ENCODE measurements at places on chromosomes 1 and 21.

- DNase-seq, result no peak
Observed at GRCh38 chr1:210527091-210527490, 198.4 kb downstream of the HHAT start.

DNA sequence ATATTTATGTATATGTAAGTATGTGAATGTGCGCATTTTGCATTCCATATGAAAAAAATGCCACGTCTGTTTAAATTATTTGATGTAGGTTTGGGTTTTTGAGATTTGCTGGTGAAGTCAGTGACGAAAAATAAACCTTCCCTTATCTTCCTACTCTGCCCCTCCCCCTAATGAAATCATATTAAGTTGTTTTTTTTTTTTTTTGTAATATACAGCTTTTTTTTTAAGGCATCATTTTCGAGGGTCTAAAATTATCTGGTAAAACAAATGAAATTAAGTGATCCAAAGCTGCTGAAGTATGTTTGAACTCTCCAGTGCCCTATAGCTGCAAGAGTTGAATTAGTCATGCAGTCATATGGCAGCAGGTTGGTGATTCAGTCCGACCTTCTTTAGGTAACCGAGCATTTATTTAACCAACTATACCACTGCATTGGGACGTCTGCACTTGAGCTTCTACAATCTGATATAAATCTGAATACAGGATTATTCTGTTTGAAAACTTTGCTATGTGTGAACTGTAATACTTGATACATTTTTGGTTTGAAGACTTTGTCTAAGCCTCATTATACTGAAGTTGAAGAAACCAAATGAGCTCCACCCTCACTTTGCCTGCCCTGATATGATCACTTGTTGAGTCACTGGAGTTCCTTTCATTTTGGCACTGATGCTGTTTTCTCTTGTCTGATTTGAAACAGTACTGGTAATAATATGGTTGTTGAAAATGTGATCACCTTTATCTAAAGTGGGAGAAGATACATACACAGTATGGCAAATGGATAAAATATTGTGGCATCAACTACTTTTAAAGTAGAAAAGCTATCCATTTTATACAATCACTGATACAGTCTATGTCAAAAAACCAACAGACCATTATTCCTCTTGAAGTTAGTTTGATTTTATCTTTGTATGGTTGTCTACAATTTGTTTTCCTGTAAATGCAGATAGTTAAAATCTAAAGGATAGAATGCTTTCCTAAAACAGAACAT is 11.7 kb downstream of the PDIK1L start:
- DNase-seq, result peak; percentile 54

DNA sequence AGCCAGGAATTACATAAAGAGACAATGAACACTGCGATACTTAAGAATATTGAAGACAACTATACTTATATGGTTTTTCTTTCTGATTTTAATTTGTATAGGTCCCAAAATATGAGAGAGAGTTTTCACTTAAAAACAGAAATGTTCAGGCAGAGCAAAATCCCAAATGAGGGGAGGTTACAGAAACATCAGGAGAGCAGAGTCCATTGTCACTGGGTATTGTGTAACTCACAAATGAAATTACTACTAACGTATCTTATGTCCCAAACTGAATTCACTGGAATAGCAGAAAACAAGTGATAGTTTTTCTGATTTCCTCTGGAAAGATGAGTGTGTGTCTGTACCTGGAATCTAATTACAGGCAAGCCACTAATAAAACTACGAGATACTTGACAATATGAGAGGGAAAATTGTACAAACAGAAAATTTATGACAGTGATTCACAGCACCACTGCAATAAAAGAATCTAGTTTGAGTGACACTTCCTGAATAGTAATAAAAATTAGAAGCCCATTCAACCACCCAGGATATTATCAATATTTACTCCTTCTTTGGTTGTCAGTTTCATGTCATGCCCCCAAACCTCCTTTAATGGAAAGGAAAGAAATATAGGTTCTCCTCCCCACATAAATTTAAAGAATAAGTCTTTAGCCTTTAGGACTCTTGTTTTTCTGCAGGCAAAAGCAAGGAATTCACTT is 522.6 kb downstream of the ADGRL2 start:
- DNase-seq, result no peak

DNA sequence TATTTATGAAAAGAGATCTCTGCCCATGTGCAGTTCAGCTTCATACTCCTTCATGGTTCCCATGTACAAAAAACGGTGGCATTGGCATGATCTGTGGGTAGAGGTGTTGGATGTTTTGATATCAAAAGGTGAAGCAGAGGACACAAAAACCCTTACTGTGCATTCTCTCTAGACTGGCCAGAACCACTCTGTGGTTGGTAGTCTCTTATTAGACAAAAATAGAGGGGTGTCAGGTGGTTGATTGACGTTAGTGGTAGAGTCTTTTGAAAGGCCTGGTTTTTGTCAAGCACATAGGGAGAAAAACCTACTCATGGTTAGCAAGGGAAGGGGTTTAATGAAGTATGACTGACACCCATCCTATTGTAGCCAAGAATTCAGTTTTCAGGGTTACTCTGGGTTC is 400.0 kb upstream of the TMPRSS15 start:
- DNase-seq, result no peak

DNA sequence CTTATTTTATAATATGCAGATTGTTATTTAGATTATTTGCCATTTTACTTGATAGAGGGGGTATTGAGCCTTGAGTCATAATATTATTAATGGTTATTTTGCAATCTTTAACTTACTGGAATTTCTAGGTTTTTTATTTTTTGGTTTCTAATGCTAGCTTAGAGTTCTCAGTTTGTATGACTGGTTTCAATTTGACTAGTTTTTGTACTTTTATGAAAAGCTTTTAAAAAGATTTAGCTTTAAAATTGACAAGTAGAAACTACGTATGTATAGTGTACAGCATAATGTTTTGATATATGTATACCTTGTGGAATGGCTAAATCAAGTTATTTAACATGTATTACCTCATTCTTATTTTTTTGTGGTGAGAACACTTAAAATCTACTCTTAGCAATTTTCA is 41.5 kb downstream of the CEP350 start:
- no peak for DNase-seq

GRCh38 chr1:243799908-243800307 is 50.1 kb downstream of the AKT3 start:
- no peak for DNase-seq
